Left colon (tissue), 2 donors: ENCODE measurements at places on chromosomes 5 and 9.

DNA sequence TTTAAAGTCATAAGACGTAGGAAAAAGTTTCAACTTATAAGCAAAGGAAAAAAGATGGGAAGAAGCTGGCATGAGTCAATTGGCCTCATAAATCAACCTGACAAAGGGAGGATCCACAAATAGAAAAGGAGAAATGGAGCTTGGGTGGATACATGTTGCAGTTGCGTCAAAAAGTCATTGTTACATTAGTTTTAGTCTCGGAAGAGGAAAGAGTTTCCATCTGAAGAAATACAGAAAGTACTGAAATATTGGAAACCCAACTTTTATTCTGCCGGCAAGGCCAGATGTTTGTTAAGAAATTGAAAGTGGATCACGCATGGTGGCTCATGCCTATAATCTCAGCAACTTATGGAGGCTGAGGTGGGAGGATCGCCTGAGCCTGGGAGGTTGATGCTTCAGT lies 11.3 kb upstream of the TIMD4 start:
- no peak for DNase-seq

- no peak for DNase-seq
Observed at GRCh38 chr9:122086873-122087272, 6.2 kb downstream of the TTLL11 start.

DNA sequence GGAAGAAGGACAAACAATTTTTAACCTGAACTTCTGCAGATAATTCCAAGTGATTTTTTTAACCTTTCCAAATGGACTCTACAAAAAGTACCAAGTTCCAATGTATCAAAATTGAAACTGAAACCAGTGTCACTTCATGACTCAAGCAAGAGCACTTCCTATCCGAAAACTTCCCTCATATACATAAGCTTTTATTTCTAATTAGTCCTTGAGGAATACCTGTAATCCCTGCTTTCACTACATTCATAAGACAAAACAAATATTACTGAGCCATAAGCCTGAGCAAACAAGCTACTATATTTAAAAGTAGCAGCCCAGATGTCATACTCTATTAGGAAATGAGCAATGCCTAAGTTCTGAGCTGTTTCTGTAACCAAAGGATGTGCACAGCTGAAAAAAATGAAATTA lies 224.4 kb downstream of the EBF1 start:
- no peak for DNase-seq

DNA sequence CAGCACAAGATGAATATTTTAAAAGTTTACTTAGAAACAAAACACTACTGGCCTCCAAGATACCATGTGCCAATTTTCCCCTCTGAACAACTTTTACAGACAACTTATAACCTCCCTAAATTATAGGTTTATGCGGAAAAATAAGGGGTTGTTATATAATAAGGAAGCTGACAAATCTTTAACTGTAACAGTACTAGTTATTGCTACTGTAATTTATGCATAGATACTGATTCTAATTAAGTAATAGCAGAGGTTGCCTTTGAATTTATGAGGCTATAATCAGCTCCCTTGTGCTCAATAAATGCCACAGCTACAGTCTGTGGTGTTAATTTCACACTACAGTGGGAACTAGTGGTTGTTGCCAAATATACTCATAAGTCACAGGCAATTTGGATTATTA lies 291.3 kb upstream of the PCSK5 start:
- DNase-seq, result no peak

DNA sequence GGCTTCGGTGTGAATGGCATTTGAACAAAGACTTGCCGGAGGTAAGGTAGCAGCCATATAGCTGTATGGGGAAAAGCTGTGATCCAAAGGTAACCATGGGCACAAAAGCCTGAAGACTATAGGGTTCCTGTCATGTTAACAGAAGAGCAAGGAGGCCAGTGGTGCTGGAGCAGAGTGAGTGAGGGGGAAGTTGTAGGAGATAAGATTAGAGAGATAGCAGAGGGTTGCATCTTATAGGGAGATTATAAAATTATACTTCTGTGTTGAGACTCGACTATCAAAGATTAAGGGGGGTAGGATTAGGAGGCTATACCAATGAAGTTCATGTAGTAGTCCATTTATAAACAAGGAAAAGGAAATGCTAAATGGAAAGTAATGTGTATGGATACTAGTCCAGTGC lies 3.3 kb downstream of the NCBP1 start:
- DNase-seq, result no peak

- DNase-seq, result peak; percentile 64
Observed at GRCh38 chr5:172453986-172454357, 353 bp downstream of the SH3PXD2B start.

DNA sequence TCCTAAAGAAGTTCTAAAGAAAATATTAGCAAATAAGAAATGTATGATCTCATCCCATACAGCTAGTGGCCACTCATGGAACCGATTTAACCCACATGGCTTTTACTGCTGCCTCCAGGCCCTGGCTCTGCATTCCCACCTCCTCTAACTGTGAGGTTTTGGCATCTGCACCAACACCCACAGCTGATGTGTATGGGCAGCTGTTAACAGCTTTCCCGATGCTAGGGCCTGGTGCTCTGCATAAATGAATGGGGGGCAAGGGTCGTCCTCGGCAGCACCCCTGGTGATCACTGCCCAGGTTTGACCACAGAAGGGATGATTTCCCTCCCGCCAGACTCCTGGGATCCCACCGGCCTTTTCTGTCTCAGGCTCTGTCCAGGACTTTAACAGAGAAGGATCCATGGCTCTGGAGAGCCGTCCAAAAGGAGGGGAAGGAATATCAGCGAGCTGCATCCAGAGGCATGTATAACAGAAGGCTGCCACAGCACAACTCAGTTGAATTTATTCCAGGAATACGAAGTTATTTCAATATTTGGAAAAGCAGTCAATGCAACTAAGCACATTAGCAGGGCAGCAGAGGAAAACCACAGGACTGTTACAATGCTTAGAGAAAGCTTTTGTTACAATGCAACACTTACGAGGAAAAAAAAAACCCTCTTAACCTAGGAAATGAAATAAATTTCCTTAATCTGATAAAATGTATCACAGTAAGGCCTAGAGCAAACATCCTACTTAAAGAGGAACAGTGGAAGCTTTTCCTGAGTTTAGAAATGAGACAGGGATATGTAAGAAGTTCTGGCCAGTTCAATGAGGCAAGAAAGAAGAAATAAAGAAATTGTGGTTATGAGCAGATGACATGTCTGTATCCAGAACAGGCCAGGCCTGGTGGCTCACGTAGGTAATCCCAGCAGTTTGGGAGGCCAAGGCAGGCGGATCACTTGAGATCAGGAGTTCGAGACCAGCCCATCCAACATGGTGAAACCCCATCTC lies 63.1 kb downstream of the NACC2 start:
- DNase-seq, result no peak

DNA sequence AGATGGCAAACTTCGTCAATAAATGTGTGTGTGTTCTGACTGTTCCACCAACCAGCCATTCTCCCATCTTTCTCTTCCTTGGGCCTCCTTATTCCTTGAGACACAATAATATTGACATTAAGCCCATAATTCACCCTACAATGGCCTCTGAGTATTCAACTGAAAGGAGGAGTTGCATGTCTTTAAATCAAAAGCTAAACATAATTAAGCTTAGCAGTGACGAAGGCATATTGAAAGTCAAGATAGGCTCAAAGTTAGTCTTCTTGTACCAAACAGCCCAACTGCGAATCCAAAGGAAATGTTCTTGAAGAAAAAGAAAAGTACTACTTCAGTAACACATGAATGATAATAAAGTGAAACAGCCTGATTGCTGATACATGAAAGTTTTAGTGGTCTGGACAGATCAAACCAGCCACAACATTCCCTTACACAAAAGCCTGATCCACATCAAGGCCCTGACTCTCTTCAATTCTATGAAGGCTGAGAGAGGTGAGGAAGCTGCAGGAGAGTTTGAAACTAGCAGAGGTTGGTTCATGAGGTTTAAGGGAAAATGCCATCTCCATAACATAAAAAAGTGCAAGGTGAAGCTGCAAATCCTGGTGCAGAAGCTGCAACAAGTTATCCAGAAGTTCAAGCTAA lies 81.4 kb downstream of the DENND1A start:
- DNase-seq, result no peak

DNA sequence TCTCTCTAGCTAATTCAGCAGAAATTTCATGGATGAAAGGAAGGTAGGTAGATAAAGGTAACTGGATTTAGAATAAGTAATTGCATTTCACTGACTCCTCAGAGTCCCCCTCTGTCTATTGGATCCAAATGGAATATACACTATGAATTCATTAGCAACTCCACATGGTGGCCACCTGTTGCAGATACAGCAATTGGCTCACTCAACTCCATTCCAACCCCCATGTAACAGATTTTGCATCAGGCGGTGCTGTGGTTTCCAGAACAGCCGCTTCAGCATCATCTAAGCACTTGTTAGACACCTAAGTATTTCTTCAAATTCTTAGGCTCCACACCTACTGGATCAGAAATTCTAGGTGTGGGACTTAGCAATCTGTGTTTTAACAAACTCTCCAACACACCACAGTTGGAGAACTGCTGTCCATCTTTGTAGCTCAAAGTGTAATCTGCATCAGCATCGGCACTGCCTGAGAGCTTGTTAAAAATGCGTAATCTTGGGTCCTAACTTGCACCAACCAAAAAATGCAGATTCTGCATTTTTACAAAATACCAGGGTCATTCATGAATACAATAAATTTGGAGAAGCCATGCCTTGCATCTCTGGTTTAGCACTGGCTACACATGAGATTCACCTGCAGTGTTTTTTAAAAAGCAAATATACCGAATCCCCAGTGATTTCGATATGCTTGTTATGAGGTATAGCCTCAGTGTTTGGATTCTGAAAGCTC lies 413.8 kb upstream of the CD180 start:
- no peak for DNase-seq

- DNase-seq, result no peak
Observed at GRCh38 chr9:35508069-35508468, 18.2 kb downstream of the RUSC2 start.
